Stimulated activated CD4-positive, alpha-beta T cell treated with anti-CD3 and anti-CD28 coated beads, Interleukin-1b, Interleukin-23, amount 100 ng/mL, for 1 hour (primary cell): ENCODE measurements at places on chromosomes 13 and 19.

DNA sequence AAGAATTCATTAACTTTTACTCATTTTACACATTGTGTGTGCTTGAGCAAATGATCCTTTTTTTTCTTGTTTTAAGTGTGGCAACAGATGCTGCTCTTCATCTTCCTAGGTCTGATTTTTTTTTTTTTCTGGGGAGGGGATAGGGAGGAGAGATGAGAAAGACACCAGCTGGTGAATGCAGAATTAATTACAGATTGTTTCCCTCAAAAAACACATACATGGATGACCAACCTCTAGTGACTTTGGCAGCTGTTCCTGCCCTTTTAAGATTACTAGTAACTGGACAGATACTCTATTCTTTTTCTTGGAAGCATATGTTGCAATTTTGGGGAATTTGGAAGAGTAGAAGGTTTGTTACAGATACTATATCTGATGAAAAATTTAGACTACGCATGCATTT, 103.6 kb upstream of the MYO16 start:
- no peak for DNase-seq

GRCh38 chr19:29559743-29560142, 33.9 kb downstream of the VSTM2B start:
- no peak for DNase-seq

DNA sequence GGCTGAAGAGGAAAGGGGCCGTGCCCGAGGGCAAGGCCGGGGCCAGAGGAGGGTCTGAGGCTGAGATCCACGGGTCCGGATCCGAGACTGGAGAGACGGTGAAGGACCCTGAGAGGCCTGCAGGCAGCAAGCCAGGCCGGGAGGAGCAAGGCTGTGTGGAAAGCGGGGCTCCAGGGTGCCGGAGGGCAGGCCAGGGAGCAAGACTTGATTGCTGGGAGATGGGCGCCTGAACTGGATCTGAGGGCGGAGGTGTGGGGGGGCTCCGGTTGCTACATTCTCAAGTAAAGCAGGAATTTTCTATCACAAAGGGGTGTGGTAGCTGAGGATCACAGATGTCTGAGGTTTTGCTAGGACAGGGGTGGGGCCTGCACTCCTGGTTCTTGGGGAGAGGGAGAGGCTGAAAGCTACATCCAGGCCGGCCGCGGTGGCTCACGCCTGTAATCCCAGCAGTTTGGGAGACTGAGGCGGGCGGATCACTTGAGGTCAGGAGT, 3.8 kb downstream of the MAMSTR start:
- DNase-seq = no peak

GRCh38 chr13:43333176-43333575, 309.8 kb downstream of the DNAJC15 start:
- no peak for DNase-seq

GRCh38 chr13:65154661-65155447, 2075.3 kb downstream of the PCDH9 start:
- DNase-seq = no peak

- no peak for DNase-seq
Measured at GRCh38 chr13:22748866-22749577, 431.8 kb upstream of the SGCG start.

DNA sequence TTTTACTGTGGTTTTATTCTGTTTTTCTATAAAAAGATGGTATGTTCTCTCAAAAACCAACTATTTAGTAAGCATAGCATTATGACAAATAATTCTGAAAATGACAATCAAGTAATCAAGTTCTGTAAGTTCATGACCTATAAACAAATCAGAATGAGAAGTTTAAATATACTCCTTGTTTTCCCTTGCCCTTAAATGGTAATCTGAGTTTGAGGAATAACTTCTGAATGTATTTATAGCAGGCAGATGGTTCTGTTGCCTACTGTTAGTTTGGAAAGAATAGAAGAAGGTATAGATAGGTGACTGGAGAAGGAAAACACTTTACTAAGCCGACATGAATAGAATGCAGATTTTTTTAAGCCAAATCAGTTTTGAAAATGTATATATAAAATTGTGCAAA, 63.9 kb downstream of the POSTN start:
- no peak for DNase-seq

DNA sequence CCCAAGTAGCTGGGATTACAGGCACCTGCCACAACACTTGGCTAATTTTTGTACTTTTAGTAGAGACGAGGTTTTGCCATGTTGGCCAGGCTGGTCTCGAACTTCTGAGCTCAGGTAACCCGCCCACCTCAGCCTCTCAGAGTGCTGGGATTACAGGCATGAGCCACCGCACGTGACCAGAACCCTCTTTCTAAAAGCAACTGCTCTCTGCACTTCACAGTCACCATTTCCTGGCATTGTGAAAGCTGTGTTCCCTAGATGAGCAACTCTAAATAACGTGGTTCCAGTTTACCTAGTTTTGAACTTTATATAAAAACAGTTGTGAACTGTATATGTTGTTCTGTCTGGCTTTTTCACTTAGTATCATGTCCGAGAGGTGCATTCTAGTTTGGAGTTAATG, 152.9 kb downstream of the SIPA1L3 start:
- DNase-seq = no peak

DNA sequence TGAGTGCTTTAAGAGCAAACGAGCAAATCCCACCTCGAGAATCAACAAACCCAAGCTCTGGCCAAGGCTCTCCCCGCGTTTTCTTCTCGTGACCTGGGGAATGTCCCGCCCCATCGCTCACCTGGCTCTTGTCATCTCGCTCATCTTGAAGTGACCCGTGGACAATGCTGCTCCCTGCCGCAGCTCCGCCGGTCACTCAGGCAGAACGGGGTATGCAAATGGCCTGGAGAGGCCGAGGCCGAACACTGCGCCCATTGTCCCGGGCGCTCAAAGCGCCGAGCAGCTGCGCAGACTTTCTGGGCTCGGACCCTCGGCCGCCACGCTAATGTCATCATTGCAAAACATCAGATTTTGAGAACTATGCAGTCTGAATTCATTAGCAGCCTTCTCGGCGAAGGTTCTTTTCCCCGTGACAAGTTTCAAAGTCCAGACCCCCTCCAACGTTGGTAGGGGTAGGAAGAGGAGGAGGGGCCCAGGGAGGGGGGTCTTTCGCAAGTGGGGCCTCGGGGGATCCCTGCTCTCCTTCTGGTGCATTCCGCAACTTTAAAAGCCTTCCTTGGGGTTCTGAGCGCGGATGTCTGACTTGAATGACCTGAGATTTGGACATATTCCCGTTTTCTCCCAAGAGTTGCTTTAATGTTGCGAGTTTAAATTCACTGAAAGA, 39.7 kb downstream of the SOX1 start:
- no peak for DNase-seq

- no peak for DNase-seq
Measured at GRCh38 chr19:10517361-10517759, at the start of gene S1PR5. Gene S1PR5, minus strand, starts transcription at chr19:10517447. Its CDS starts 2,436 bp downstream, at chr19:10515011.

DNA sequence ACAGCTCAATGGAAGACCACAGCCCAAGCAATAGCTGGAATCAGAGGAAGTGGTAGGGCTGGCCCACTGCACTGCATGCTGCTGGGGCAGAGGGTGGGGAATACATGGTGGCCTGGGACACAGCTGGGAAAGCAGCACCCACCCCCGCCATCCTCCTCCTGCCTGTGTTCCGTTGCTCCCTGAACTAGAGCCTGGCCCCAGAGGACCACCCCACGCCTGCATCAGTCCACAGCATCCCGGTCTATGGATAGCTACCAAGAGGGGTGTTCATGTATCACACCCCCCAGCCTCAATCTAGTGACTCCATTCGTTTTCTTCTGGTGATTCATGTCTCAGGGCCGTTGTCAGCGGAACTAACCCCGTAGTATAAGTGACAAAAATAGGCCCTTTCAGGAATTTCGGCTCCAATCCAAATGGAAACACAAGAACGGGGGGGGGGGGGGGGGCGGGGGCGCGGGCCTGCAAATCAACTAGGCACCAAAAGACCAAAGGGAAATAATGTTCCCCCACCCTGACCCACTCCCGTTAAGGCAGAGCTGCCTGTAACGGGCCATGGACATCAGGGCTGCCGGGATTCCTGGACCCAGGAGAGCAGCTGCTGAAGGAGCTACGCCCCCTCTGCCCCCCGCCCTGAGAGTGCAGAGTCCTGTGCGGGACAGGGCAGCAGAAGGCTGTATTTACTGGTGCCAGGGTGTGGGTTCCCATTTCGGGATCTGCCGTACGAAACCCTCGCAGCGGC, 18.9 kb upstream of the EPHX3 start:
- DNase-seq = no peak

DNA sequence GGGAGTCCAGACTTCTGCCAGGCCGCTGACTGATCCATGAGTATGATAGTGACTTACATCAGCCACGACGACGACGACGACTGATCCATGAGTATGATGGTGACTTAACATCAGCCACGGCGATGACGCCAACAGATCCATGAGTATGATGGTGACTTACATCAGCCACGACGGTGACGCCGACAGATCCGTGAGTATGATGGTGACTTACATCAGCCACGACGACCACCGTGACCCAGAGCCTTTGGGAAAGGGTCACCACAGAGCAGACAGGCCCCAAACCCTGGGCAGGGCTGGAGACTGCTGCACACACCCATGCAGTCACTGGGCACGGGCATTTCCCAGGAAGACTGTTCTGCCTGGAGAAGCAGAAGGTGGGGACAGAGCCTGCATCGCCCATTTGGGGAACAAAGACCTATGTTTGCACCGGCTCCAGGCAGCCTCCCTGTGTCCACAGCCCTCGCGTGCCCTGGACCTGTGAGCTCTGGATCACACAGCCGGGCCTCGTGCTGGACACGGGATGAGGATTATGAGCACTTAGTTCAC, 130.9 kb upstream of the SPACA7 start:
- no peak for DNase-seq

DNA sequence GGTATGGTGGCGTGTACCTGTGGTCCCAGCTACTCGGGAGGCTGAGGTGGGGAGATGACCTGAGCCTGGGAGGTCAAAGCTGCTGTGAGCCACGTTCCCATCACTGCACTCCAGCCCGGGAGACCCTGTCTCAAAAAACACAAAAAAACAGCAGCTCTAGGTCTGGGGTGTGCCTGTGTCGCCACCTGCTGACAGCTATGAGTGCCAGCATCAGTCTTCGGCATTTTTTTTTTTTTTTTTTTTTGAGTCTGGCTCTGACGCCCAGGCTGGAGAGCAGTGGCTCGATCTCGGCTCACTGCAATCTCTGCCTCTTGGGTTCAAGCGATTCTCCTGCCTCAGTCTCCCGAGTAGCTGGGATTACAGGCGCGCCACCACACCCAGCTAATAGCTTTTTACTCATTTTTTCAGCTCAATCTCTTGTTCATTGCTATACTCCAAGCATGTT, 10.1 kb downstream of the AP2S1 start:
- no peak for DNase-seq

DNA sequence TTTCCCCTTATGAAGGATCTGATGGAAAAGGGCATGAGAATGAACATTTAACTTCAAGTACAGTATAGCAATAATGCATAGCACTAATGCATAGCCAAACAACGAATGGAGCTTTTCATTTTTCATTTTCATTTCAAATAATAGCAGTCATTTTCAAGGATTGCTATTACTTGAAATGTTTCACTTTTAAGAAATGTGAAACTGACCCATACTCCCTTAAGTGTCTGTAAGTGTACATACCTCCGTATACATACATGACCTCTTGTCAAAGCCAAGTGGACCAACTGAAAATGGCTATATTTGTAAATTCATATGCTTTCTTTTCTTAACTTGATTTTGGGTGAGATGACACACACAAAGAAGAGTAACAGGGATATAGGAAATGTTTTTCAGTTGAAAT, 3.8 kb downstream of the RAP2A start:
- DNase-seq = no peak

DNA sequence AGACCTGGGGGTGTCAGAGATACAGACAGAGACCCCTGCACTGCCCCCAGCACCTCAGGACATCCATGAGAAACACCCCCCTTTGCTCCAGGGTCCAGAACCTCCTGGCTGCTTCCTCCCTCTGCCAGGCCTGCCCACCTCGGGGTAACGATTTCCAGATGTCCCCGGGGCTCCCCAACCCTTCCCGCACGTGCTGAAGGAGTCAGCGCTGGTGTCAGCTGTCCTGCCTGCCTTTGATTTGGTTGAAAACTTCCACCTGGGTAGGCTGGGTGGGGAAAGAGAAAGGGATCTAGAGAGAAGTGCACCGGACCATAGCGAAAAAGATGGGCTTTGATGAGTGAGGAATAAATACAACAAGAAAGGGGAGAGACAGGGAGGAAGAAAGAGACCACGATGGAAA, 1.5 kb upstream of the CGB7 start:
- no peak for DNase-seq

DNA sequence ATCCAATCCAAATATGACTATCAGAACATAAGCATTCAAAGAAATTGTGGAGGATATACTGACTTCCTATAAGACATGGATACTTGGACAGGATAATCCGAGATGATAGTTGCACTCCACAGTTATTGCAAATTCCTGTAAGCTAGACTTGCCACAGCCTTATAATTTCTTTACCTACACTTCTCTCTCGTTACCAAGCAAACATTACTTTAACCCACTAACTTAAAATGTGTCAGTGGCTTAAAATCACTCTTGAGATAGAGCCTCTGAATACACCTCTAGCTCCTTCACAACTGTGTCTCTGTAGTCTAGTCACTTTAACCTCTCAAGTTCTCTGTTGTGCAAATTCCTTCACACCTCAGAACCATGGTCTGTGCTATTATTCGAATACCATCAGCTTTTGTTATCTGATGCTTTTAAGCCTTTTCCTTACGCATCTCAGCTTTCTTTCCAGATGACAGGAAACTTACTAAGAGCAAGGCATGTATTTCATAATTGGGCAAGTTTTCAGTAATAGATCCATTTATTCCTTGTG, 474.9 kb upstream of the MIR17HG start:
- no peak for DNase-seq

GRCh38 chr19:48516536-48516935, 4.9 kb upstream of the LMTK3 start:
- no peak for DNase-seq

- DNase-seq = no peak
Measured at GRCh38 chr19:31231237-31231636, 118.0 kb downstream of the TSHZ3 start.

DNA sequence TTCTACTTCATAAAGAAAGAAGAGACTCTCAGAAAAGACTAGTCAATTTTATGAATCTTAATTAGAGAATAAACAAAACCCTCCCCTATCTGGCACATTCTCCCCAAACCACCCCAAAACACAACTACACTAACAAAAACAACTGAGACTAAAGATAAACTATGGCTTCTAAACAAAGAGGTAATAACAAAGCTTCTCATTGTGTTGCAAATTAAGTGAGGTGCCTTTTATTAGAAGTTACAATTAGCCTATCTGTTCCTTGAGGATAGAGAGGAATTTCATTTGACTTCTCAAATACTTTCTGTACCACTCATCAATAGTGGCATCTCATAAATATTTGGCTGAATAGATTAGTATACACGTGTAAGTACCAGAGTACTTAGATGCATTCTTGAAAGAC, 1196.2 kb downstream of the PCDH9 start:
- DNase-seq = no peak

GRCh38 chr13:31962731-31963370, 68.7 kb upstream of the FRY start:
- DNase-seq = no peak
